LHCN-M2 (cell line): ENCODE measurements at places on chromosomes 5 and 9. TPM values are rescaled to one million over a fixed set of nuclear protein-coding genes. Genes with fewer than 3 reads are reported as not detected.
A peak's percentile ranks its signal among the peaks of the same experiment; 100 is the strongest.

CER1 gene
- not detected in 2 replicates for total RNA-seq

SPARC gene
- total RNA-seq: 797 and 1,163 TPM in 2 replicates

ZFYVE16 gene
- total RNA-seq: 24.4 and 34.1 TPM in 2 replicates

CTXN3 gene
- not detected in 2 replicates for total RNA-seq

LAMC3 gene
- not detected in 2 replicates for total RNA-seq

DNA sequence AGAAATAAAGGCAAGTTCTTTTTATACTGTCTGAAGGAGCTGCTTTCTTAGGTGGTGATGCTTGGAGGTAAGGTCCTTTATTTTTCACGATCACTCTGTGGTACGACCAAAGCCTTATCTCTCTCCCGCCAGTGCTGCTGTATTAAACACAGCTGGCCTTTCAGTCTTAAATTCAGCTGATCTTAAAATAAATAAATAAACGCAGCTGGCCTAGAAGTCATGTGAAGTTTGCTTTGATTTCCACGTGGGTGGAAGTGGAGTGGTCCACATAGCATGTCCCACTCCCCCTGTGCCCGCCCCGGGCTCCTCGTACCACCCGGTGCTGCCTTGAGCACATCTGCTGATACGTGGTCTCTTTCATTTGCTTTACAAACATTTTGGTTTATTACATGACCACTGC, 260.4 kb downstream of the FANCC start:
- no peak for DNase-seq

DNA sequence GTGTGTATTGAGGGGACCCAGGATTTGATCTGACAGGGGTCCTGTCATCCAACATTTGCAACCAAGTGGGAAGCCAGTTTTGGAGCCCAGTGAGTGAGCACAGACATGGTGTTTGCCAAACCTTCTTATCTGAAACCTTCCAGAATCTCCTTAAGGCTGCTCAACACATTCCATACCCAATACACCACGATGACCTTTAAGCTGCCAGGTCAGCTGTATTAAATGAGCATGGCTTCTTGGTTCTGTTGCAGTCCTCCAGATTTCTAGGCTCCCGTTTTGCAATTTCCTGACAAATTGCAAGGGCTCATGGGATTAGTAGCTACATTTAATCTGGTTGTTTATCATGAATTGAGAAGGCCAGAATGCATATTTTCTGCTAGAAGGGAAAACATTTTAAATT, 124.2 kb upstream of the ATP10B start:
- DNase-seq: no peak

DNA sequence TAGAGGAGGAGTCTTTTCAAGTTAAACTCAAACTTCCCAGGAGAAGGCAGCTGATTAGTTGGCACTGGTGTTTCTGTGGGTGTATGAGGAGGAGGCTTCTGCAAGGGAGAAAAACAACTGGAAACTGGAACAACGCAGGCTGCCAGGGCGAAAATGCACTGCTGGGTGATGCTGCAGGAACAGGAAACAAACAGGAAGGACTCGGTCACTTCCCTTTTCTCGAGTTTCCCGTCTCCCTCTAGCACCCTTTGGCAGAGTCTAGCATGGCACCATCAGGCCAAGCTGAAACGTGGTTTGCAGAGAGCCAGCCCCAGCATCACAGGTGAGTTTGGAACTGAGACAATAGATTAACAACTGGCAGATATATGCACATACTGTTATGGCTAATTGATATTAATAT, 77.5 kb upstream of the CAST start:
- no peak for DNase-seq

- DNase-seq: no peak
These were observed 43.7 kb downstream of the ZNF366 start for GRCh38 chr5:72463449-72464052.

- no peak for DNase-seq
These were observed 16.4 kb upstream of the GALNT10 start for GRCh38 chr5:154174091-154174490.

- DNase-seq: no peak
These were observed 168.6 kb downstream of the PRELID2 start for GRCh38 chr5:145666591-145666990.

GRCh38 chr9:26955222-26955903, 849 bp upstream of the IFT74 start:
- DNase-seq: peak; percentile 32

- no peak for DNase-seq
These were observed 108.6 kb upstream of the CDH6 start for GRCh38 chr5:31084871-31085270.

DNA sequence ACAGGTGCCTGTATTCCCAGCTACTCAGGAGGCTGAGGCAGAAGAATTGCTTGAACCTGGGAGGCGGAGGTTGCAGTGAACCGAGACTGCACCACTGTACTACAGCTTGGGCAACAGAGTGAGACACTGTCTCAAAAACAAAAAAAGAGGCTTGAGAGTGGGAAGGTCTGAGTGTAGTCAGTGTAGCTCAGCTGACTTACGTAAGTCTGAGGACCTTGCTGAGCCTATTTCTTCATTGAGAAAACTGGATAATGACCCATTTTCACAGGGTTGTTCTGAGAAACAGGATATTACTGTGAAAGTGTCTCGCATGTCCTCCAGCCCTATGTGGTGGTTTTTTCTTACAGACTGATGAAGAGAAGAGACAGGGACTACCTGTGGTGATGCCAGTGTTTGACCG, 66.7 kb downstream of the WDR41 start:
- no peak for DNase-seq

- DNase-seq: no peak
These were observed 21.4 kb downstream of the GARNL3 start for GRCh38 chr9:127285965-127286364.

DNA sequence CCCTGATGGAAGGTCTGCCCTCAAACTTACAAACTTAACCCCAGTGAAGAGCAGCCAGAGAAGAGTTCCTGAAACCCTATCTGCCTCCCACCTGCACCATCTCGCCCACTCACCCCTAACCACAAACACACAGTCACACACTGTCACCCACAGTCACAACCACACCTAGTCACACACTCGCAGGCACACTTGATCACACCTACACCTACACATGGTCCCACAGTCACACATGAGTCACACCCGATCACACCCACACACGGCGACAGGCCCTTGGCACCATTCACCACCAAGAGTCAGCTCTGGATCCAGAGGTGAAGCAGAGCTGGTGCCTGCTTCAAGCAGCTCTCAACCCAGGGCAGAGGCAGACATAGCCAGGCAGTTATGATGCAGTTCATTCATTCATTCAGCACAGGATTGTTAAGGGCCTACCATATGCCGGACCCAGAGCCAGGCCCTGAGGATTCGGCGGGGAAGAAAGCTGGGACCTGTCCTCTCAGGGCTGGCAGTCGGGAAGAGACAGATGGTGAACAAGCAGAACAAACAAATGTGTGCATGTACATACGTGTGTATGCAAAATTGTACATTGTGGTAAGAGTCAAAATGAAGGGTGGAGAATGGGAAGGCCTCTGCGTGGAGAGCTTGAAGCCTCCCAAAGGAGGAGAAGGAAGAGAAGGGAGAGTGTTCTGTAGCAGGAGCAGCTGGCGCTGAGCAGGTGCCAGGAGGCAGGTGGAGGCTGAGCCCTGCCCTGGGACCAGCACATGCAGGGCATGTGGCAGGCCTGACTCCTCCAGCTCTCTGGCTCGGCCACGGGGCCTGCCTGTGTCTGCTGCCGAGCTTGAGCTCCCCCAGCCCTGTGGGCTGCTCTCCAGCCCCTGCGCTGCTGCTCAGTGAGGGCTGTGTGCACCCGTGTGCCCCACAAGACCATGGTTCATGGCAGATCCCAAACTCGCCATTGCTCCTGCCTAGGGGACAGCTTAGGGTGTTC, 6.4 kb downstream of the TSPAN17 start:
- DNase-seq: no peak
